Activated naive CD4-positive, alpha-beta T cell treated with Interleukin-2 at 50 U/mL for 16 hours (primary cell): ENCODE measurements at places on chromosomes 3 and 15.

DNA sequence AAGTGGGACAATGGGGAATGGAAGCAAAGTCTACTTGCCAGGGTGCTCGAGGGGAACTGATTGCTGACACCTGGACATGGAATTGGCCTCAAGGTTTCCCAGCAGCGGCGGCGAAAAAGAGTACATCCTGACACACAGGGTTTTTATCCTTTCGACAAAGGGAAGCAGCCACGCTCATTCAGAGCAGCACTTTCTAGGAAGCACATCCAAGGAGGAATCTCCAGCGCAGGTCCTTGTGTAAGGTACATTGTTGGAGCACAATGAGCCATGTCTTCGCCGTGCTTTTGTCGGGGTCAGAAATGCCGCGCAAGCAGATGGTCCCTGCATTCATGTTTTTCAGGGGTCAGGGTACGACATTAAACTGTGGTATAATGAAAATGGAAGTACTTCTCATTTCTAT, 16.8 kb downstream of the CACNA1D start:
- DNase-seq = no peak

DNA sequence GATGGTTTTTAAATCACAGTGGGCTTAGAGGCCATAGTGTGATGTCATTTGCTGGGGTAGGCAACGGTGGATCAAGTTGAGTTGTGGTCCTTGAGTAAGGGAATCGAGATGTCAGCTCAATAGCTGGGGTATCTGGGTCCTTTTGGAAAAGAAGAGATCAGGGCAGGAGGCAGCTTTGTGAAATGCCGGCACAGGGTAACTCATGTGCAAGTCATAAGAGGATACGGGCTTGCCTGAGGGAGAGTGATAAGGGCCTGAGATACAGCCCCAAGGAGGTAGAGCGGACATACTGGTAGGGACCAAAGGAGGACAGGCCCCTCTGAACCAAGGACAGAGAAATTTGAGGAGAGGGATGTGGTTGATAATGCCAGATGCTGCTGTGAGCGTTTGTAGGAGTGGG, 4.2 kb upstream of the FAM131A start:
- no peak for DNase-seq

- DNase-seq = no peak
Observed at GRCh38 chr15:66654739-66655375, 47.2 kb upstream of the SMAD6 start.

DNA sequence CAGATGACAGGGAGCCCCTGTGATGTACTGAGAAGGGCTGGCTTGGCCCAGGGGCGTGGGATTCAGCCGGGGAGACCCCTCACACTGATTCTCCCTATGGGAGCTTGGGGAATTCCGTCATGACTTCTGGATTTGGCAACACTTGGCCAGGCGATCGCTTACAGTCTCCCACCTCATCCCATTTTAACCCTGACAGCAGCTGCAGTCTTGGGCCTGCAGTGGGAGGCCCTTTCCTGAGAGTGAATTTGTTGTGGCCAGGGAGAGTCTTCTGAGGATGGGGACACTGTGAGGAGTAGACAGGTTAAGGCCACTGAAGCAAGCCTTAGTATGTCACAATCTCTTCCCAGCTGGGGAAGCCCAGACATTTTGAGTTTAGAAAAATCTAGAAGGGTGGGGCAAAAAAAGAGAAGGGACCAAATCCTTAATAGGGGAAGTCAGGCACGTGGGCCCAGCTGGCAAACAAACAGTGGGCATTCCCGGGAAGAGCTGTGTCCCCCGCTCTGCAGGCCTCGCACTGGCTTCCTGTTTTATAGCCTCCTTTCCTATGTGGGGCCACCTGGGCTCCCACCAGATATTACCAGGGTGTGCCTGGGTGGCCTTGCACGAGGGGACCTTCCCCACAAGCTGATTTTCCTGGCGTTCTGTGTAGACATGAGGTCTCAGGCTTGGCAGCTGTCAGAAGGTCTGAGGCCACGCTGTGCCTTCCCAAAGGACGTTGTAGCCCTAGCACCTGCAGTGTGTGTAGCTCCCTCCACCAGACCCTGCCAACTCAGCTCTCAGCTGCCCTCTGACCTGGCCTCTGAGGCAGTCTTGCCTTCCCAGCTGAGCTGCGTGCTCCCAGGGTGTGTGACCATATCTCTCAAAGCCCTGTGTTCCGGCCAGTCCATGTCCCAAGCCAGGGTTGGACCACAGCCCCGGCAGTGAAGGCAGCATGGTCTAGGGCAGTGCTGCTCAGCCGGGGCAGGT, 64.5 kb downstream of the FEM1B start:
- DNase-seq = no peak

DNA sequence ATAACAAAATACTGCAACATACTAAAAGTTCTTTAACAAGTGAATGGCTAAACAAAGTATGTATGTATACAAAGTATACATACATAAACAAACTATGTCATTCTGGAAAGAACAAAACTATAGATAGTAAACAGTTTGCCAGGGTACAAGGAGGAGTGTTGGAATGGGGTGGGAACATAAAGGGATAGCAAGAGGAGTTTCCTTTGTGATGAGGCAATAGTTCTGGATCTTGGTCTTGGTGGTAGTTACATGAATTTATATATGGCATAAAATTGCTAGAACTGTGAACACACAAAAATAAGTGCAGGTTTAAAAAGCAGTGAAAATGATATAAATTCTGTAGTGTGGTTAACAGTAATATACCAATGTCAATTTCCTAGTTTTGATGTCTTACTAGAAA, 22.0 kb downstream of the ZNF148 start:
- no peak for DNase-seq

GRCh38 chr3:73459711-73460110, 165.0 kb downstream of the PDZRN3 start:
- no peak for DNase-seq

DNA sequence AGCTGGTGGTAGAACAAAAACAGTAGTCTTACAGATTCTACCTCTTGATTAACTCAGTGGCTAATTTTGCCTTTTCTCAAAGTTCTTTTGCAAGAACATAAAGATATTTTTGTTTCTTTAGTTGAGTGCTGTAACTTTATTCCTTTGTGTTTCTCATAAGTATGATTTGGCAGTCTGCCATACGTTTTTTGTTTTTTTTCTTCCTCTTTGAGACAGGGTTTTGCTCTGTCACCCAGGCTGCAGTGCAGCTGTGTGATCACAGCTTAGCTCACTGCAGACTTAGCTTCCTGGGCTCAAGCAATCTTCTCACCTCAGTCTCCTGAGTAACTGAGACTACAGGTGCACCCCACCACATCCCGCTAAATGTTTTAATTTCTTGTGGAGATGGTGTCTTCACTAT, 22.4 kb downstream of the B3GNT5 start:
- DNase-seq = no peak

DNA sequence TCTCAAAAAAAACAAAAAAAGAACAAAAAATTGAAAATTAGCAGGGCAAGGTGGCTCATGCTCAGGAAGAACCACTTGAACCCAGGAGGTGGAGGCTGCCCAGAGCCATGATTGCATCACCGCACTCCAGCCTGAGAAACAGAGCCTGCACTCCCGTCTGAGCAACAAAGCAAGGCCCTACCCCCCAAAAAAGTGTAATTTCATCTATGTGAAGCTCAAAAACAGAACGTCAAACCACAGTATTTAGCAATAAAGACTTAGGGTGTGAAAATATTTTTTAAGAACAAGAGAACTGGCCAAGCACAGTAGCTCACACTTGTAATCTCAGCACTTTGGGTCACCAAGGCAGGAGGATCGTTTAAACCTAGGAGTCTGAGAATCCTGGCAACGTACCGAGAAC, 38.2 kb downstream of the STAG1 start:
- no peak for DNase-seq

- DNase-seq = no peak
Observed at GRCh38 chr15:38541026-38541425, 23.6 kb downstream of the RASGRP1 start.

- DNase-seq = no peak
Observed at GRCh38 chr3:23837286-23837685, 31.5 kb downstream of the UBE2E1 start.

- no peak for DNase-seq
Observed at GRCh38 chr3:127387556-127388153, 99.8 kb upstream of the PRR20G start.

GRCh38 chr15:58163985-58164384, 25.8 kb downstream of the AQP9 start:
- DNase-seq = no peak

DNA sequence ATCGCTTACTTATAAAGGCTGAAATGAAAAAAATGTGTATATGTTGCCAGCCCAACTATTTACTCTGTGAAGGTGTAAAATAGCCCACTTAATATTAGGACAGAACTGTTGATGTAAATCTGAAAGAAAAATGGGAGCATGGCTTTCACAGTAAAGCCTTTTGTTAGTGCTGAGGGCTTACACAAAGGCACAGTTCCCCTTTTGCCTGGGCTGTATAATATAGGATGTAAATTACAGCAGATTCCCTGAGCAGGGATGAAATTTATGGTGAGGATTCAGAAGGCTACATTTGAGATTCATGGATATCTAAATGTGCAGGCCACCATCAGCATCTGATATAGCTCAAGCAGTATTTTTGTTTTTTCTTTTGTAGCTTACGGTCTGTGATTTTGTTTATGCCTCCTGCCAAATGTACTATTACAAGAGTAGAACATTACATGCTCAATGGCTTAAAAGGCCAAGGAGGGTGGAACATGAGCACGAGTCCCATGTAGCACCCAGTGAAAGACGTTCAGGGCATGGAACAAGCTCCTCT, 109.1 kb upstream of the ATP10A start:
- DNase-seq = no peak

- DNase-seq = no peak
Observed at GRCh38 chr3:23540600-23540999, 265.2 kb upstream of the UBE2E1 start.

GRCh38 chr15:78709263-78709882, 68.4 kb upstream of the CHRNB4 start:
- DNase-seq = peak; percentile 69

GRCh38 chr3:147757866-147758265, 348.7 kb downstream of the ZIC1 start:
- DNase-seq = no peak

GRCh38 chr3:131880948-131881347, 153.9 kb downstream of the CPNE4 start:
- DNase-seq = no peak

GRCh38 chr3:26449996-26450395, 172.6 kb upstream of the LRRC3B start:
- no peak for DNase-seq

DNA sequence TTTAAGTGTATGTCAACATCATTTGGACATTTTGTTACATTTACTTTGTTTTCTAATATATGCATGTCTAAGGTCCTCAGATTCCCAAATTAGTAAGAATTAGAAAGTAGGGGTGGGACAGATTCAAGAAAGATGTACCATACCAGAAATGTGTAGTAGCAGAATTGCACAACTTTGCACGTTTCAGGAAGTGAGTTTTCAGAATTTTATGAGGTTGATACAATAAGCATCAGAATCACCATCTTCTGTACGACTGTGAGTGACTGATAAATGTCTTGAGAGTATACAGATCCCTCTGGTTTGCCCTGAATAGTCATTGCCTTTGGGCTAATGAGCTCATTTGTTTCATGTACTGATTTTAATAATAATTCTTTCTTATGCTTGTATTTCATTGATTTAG, 9.3 kb downstream of the ARIH2 start:
- no peak for DNase-seq

- peak; percentile 33 for DNase-seq
Observed at GRCh38 chr3:38131621-38132369, 5.1 kb downstream of the ACAA1 start.

- no peak for DNase-seq
Observed at GRCh38 chr3:25540273-25540672, 112.2 kb downstream of the RARB start.
